ENCODE measurements at places on chromosomes 2 and 18.

DNA sequence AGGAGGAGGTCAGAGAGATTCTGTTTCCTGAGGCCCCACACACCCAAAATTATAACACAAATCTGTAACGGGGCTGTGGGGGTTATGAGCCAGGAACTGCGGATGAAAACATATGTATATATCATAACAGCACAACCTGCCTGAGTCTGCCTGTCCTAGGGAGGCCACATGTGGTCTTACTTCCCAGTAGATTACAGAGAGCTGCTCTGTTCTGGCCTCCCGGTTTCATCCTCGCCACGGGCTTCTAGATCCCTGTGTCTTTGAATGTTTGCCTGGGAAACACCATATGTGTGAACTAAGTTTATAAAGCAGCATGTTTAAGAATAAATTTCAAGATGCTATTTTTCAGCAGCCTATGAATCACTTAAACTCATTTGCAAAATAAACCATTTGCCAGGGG is 124.0 kb downstream of the TMEM200C start:
- DNase-seq: no peak

GRCh38 chr2:27381577-27382181 is 1.1 kb upstream of the ZNF513 start:
- DNase-seq: no peak

GRCh38 chr2:3756306-3756705 is 52.9 kb downstream of the DCDC2C start:
- no peak for DNase-seq

GRCh38 chr2:217402761-217403383 is 543.0 kb upstream of the TNP1 start:
- no peak for DNase-seq

GRCh38 chr18:11849841-11850634 is 1.2 kb upstream of the CHMP1B start:
- DNase-seq: peak; percentile 25
